Activated CD4-positive, alpha-beta T cell treated with anti-CD3 and anti-CD28 coated beads, Interleukin-2, amount 50 U/mL, for 1 hour (primary cell): ENCODE measurements at places on chromosomes 4 and X.

- no peak for DNase-seq
Measured at GRCh38 chr4:6450709-6451108, 21.7 kb downstream of the PPP2R2C start.

GRCh38 chrX:153863251-153863991 is 22.6 kb downstream of the L1CAM start:
- DNase-seq, result no peak

DNA sequence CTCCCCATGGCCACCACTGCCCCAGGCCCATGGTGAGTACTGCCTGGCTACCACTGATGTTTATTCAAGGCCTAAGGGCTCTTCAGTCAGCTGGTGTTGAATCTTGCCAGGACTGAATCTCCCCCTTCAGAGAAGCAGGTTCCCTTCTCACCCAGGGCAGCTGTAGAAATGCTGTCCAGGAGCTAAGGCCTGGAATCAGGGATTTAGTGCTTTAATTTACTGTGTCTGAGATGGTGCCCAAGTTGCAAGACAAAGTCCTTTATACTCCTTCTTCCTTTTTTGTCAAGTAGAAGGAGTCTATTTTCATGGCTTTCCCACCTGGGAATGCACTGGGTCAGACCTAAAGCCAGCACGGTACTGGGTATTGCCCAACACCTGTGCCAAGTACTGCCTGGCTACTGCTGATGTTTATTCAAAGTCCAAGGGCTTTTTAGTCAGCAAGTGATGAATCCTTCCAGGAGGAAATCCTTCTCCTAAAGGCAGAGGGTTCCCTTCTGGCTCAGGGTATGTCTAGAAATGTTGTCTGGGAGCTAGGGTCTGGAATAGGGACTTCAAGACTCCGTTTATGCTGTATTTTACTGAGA is 117.6 kb upstream of the ATOH1 start:
- DNase-seq, result no peak

- no peak for DNase-seq
Measured at GRCh38 chr4:36900446-36900987, 344.0 kb upstream of the NWD2 start.

DNA sequence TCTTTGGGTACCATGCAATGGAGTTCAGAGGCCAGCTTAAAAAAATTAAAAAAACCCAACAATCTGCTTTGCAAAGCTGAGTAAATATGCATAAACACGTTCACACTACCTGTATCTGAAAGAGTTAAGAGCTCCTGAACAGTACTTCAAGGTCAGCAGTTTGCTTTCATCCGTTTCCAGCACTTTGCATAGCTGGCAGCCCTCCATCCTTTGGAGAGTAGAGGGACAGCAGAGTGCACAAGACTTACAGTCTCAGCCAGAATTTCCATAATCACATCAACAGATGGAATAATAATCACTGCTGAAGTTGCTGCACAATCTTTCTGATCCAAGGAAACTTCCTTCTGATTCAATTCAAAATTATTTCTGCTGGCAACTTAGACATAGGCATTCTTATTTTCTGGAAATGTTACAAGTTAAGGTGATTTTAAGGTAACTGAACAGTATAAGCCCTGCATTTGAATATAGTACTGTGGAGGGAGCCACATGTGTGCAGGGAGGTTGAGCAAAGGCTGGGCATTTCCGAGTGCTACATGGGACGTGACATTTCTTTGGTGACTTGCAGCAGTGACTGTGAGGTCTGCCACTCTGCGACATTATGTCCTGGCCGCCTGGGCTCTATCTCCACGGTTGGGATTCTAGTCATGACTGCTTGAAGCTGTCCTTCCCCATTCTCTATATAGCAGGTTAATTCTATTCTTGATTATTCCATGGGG is 73.5 kb upstream of the EMCN start:
- DNase-seq, result no peak

GRCh38 chrX:153304988-153305736 is 16.4 kb downstream of the PNMA6F start:
- no peak for DNase-seq
